ENCODE measurements at places on chromosomes 2 and 18. TPM values are rescaled to one million over a fixed set of nuclear protein-coding genes. Genes with fewer than 3 reads are reported as not detected.

Gene C2orf66
- 0.09 TPM for total RNA-seq

Gene SCN3A
- total RNA-seq = 0.23 TPM

DNA sequence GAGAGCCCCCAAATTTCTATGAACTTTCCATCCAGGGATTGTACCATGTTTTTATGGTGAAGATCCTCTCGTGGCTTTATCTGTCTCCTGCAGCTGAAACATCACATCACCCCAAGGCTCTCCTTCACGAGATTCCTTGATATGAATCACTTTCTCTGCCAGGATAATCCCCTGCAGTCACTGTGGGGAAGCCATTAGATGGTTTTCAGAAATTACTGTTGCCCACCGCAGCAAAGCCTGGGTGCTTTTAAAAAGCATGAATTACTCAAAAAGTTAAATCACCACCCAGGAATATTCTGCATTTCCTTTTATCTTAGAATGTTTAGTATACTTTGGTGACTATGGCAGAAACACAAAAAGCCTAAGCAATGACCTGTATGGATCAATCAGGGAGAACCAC lies 428.4 kb upstream of the SLC14A2 start:
- DNase-seq = no peak

Gene SLC19A3
- total RNA-seq = 1.3 TPM

DNA sequence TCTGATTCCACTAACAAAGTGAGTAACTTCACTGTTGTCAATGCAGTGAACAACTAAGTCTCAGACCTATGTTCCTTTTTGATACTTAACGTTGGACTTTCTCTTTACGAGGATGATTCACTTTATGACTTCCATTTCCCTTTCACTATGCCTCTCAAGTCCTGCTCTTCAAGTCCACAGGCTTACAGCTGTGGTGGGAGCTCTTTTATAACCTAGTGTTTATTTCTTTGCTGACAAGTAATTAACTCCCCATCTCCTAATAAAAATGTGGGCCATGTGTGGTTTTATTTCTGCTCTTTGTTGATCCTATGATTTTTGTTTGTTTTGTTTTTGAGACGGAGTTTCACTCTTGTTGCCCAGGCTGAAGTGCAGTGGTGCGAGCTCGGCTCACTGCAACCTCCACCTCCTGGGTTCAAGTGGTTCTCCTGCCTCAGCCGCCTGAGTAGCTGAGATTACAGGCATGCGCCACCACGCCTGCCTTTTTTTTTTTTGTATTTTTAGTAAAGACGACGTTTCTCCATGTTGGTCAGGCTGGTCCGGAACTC lies 142.1 kb downstream of the USP34 start:
- DNase-seq = no peak

DNA sequence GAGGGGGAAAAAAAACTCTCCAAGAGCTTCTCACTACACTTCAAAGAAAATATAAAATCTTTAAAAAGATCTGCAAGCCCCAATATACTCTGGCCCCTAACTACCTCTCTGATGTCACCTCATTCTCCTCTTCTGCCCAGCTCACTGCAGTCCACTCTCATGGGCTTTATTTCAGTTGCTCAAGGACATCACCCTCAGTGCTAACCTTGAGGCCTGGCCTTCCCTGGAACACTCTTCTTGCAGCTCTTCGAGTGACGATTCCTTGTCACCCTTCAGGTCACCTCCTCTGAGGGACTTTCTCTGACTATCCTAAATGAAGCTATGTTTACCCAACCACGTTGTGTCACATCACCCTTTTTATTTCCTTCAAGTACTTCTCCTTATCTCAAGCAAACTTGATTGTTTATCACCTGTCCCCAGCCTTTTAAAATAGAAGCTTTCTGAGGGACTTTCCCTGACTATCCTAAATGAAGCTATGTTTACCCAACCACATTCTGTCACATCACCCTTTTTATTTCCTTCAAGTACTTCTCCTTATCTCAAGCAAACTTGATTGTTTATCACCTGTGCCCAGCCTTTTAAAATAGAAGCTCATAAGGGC lies 10.4 kb downstream of the RTTN start:
- no peak for DNase-seq

Gene RAX
- not detected for total RNA-seq

DNA sequence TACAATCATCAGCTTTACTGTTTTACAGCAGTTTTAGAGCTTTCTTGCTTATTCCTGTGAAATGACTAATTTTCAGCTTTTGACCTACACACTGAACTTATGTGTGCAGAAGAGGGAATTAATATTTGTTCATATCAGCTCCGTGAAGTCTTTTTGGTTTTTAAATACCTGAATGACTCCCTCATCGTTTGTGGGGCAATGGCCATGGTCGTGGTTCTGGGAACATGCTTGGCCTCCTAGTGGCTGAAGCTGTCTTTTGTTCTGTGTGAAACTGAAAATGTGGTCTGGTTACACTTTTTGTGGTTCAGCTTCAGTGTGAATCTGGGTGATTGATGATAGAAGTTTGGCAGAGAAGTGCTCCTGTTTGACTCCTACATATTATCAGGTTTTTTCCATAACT lies 408.1 kb downstream of the THSD7B start:
- DNase-seq = no peak

- no peak for DNase-seq
Observed at GRCh38 chr2:166803373-166804000, 84.8 kb upstream of the XIRP2 start.

Gene ARL5A
- total RNA-seq = 14.6 TPM

Gene CRYGC
- total RNA-seq = not detected

Gene IWS1
- total RNA-seq = 20.3 TPM

- DNase-seq = no peak
Observed at GRCh38 chr2:70748002-70748784, 19.8 kb downstream of the ADD2 start.

GRCh38 chr2:232042911-232043574 lies 81.5 kb downstream of the DIS3L2 start:
- no peak for DNase-seq

- DNase-seq = no peak
Observed at GRCh38 chr18:8610459-8610851, 1.2 kb downstream of the RAB12 start.

GRCh38 chr2:204550751-204551511 lies 5.7 kb downstream of the PARD3B start:
- no peak for DNase-seq

DNA sequence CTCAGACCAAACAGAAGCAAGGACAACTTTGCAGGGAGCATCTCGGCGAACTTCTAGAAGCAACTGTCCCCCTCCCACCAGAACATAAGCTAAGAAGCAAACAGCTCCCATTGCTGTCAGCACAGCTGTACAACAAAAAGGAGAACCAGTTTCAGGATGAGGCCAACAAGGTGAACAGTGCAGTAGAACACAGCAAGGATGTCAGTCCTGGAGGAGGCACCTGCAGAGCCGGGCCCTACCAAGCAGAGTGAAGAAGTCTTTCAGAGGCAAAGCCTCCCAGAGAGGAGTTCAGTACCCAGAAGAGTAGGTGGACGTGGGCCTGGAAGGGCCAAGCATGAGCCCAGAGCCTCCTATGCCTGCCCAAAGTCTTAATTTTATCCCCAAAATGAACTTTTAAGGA lies 1.0 kb downstream of the PASK start:
- no peak for DNase-seq

Gene SCN2A
- total RNA-seq = 0.25 TPM

Gene IL1RL2
- total RNA-seq = 0.52 TPM

- no peak for DNase-seq
Observed at GRCh38 chr2:176063958-176064357, 19.8 kb downstream of the EVX2 start.

GRCh38 chr2:179264368-179265081 lies at the start of gene SESTD1:
SESTD1 (minus strand) TSS chr2:179264832; CDS start chr2:179191841, 72,991 bp downstream.
- DNase-seq = peak; percentile 72

DNA sequence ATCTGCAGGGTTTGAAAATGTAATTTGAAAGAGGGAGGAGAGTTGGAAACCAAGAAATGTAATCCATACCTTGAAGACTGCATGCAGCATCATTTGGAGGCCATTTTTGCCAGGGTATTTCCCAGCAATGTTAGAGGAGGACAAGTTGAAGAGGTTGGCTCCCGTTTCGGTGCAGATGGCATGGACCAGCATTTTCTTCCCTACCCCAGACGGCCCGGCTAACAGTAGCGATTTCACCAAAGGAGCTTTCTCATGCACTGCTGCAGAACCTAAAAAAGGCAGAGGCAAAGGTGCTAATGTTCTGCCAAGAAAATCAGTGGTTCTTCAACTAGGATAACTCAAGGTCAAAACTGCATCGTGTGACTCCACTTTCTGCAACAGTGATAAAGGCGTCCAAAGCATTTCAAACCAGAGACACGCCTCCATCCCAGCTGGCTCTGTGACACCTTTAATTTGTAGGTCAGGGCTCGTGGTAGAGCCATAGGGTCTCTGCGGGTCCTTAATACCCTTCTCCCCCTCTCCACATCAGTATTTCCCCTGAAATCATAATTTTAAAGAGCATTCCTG lies 99.6 kb upstream of the ASB18 start:
- DNase-seq = no peak

Gene PRSS56
- total RNA-seq = not detected

- DNase-seq = no peak
Observed at GRCh38 chr2:55140316-55141219, 90.3 kb upstream of the RTN4 start.

- no peak for DNase-seq
Observed at GRCh38 chr2:157283468-157283867, 26.0 kb downstream of the GALNT5 start.

Measured in pancreas (tissue), 10 donors.